Stimulated activated CD8-positive, alpha-beta memory T cell treated with anti-CD3 and anti-CD28 coated beads, Interleukin-4, amount 100 ng/mL, for 4 hours (primary cell): ENCODE measurements at places on chromosomes 11 and 22.

GRCh38 chr11:116576526-116576925 is 196.3 kb downstream of the BUD13 start:
- no peak for DNase-seq

DNA sequence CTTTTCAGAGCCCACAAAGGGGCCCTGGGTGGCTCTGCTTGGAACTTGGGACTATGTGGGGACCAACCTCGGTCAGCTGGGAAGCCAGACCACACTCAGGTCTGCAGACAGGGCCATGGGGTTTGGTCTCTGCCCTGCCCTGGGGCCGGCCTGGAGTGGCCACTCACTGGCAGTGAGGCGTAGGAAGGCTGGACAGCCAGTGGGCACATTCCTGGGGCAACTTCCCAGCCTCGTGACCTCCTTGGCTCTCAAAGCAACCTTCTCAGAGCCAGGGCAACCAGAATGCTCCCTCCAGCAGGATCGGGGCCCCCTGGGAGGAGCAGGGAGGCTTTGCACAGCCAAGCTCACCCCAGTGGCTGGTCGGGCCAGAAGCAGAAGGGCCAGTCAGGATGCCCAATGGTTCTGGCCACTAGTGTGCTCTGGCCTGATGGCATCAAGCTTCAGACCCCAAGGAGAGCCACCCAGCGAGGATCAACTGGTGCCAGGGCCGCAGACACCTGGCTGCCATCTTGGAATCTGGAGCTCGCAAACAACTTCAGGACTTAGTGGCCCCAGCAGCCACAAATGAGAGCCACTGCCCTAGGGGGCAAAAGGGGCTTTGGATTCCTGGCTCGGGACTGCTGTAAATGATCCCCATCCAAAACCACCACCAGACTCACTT is 87.1 kb downstream of the MYEOV start:
- no peak for DNase-seq

GRCh38 chr11:27882066-27882697 is 181.9 kb upstream of the BDNF start:
- no peak for DNase-seq

DNA sequence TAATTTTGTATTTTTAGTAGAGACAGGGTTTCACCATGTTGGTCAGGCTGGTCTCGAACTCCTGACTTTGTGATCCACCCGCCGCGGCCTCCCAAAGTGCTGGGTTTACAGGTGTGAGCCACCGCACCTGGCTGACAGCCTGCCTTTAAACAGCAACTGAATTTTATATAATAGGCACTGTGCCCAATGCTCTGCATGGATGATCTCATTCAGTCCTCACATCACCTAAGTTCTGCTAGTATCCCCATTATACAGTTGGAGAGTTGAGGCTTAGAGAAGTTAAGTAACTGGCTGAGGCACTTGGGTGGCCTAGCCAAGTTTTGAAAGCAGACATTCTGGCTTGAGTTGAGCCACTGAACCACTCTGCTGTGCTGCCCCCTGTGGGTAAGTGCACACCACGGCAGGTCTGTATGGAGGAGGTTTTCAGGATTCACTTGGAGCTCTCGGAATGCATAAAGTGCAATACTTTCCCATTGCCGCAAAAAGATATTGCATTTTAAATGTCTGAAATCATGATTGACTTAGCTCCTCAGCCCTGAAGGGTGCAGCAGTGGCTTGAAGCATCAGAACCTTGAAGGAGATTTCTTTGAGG is 112.4 kb downstream of the LDLRAD3 start:
- DNase-seq, result no peak

DNA sequence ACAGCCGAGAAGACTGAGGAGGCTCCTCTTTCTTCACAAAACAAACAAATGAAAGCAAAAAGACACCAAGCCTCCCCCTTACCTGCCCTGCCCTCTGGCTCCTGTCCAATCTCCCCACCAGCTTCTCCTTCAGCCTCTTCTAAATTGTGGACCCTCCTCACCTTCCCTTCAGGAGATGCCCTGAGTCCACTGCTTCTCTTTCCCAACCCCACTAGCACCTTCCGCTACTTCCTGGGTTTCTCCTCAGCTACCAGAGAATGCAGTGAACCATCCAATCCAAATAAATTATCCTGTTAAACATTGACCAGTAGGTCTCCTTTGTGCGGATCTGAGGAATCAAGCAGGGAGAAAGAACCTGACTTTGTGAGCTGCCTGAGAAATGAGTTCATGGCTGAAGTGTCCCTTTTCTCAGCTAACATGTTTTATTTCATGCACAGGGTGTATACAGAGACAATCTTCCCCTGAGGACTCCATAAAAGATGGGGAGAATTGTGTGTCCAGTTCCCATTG is 63.2 kb upstream of the VPREB1 start:
- no peak for DNase-seq

GRCh38 chr11:16780698-16781550 is 42.5 kb downstream of the C11orf58 start:
- DNase-seq, result no peak

DNA sequence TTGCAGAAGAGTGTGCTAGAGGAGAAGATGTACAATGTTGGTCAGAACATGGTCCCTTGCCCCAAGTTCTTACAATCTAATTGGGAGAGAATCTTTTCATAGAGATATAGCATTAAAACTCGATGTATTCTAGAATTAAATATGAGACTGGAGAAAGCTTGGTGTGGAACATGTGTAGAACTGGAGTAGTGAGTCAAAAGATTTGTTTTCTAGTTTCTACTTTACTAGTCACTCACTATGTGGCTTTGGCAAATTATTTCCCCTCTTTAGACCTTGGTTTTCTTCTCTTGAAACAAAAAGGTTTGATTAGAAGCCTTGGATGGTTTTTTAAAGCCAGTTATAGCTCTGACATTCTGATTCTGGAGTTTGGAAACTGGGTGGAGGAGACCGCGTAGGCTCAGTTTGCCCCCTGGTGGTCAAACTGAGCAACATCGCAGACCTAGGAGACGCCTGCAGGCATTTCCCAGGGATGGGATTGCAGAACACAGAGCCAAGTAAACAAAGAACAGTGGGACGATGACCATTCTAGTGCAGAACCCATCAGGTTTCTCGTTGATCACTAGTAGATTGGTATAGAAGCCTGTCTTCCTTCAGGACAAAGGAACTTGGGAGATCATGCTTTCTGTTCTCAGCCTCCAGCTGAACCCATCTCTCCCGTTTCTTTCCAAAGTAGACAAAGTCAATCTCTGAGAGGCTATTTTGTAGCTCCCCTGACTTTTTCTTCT is 8.5 kb upstream of the CHRDL2 start:
- DNase-seq, result peak; percentile 12

DNA sequence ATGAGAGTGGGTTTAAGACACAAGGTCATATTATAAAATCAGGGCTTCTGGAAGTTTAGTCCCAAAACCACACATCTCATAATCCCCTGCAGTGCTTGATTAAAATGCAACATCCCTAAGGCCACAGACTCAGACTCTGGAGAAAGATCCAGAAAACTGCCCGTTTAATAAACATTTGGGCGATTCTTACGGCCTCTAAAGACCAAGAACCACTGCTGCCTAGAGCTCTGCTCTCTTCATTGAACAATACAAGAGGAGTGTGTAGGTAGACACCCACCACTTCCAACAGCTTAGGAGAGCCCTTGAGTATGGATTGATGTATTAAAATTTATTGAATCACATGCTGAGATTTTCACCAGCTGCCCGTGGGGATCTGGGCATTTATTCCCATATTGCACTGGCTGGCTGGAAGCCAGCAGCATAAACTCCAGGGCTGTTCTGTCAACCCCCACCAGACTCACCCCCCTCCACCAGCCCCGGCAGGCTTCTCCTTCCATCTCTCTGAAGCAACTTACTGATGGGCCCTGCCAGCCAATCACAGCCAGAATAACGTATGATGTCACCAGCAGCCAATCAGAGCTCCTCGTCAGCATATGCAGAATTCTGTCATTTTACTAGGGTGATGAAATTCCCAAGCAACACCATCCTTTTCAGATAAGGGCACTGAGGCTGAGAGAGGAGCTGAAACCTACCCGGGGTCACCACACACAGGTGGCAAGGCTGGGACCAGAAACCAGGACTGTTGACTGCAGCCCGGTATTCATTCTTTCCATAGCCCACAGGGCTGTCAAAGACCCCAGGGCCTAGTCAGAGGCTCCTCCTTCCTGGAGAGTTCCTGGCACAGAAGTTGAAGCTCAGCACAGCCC is 749 bp upstream of the BEST1 start:
- DNase-seq, result no peak

DNA sequence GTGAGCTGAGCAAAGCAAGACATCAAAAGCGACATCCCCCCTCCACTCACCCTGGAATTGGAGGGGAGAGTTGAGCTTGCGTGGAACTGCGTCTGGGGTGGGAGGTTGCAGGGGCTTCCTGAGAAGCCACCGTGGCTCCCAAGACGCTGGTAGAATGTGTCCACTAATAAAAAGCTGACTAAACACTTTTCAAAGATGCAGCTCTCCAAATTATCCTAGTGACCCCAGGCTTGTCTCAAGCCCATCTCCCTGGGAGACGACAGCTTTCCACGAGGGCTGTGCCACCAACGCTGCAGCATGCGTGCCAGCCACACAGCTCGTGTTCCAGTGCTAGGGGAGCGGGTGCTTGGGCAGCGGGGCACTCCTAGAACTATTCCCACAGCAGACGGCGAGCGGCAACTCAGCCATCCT is 6.3 kb upstream of the GAL start:
- no peak for DNase-seq

GRCh38 chr11:61787928-61788491 is 4.4 kb downstream of the TMEM258 start:
- no peak for DNase-seq

DNA sequence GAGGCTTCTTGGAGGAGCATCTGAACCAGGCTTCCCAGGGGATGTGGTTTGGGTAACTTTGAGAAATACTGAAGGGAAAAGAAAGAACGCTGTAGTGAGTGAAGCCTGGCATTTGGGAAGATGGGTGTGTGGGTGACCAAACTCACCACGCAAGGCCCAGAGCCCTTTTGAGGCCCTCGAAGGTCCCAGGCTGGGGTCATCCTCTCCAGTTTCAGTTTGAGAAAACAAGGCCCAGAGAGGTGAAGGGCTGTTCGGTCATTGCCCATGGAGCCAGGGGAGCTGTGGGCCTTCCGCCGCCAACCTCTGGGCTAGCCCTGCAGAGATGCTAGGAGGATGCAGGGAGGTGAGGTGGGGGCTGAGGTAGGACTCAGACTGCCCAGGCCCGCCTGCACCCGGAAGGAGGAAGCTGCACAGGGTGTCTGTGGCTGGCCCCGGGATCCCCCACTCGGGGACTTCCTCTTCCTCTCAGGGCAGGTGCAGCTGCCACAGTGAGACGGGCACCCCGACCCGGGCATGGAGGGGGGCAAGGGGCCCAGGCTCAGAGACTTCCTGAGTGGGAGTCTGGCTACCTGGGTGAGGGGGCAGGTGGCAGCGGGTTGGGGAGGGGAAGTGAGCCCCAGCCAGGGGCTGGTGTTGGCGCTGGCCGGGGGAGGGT is at the start of gene CCDC88B:
TSS of gene CCDC88B (plus strand) at position 451 of the 655 bp plus-strand sequence. CDS start at position 514, 63 bp downstream.
- DNase-seq, result peak; percentile 58

DNA sequence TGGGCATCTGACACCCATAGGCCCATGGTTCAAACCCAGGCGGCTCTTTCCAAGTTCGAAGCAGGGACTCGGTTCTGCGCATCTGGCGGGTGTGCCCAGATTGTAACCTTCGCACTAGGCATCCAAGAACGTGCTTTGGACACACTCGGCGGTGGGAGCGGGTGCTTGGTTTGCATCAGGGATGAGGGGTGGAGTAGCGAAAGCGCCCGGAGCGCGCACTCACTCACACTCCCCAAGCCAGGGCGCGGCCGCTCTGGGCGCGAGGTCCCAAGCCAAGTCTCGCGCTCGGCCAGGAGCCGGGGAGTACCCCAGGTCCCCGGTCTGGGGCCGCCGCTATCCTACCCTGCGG is 243 bp upstream of the SYT9 start:
- no peak for DNase-seq

GRCh38 chr11:118209033-118209432 is 15.8 kb downstream of the JAML start:
- no peak for DNase-seq

DNA sequence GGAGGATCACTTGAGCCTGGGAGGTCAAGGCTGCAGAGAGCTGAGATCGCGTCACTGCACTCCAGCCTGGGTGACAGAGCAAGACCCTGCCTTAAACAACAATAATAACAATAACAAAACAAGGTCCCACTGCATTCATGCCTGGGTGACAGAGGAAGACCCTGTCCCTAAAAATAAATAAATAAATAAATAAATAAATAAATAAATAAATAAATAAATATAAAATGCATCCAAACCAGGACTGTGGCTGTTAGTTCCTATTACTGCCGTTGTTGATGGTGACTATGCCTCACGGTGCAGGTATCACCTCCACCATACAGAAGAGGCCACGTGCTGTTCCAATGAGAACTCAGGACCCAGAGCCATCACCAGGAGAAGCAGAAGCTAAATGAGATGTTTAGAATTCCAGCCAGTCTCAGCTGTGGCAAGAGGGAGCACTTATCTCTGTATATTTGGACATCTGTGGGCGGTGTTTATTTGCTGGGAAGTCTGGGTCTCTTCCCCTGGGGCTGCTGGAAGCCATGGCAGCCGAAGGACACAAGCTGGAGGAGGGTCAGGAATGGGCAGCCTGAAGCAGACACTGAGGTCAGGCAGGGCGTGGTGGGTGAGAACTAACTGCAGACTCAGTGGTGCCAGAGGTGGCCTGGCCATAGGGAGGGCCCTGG is 21.6 kb downstream of the C11orf86 start:
- DNase-seq, result no peak

DNA sequence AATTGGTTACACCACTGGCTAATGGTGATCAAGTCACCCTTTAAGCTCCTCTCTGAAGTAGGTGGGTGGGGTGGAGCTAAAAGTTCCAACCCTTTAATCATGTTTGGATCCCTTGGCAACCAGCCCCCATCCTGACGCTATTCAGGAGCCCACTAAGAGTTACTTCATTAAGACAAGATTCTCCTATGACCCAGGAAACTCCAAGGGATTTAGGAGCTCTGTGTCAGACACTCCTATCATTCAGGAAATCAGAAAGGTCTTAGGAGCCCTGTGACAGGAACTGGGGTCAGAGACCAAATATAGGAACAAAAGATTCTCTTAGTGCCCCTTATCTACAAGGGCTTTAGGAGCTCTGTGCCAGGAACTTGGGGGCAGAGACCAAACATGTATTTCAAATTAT is 141.3 kb downstream of the ATG16L2 start:
- no peak for DNase-seq

DNA sequence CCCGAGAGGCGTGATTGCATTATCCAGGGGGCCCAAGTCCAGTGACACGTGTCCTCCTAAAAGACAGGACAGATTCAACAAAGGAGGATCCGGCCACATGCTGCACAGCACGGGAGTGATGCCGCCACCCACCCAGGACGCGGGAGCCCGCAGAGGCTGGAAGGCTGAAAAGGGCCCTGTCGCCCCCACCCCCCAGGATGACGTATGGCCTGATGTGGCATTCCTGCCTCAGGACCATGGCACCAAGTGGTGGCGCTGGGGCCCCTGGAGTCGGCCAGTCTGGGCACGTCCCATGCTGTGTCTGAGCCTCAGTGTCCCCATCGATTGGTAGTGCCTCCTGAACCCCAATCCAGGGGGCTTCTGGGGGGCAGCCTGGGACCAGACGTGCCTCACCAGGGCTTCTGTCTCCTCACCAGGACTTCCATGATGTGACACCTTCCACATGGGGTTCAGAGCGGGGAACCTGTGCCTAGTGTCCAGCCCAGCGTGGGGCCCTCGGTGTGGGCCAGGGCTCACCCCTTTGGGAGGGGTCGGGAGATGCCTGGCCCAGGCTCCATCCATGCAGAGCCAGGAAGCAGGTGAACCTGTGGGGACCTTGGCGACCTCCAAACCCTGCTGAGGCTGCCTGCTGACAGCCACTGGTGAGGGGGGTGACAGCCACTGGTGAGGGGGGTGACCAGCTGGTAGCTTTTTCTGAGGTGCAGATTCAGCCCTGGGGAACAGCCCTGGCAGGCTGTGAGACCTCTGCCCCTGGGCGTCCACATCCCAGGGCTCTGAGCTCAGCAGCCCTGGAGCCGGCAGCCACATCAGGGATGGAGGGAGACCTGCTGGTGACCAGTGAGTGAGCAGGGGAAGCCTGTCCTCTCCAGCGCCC is 75.3 kb downstream of the KCNQ1 start:
- DNase-seq, result no peak
